ENCODE measurements at places on chromosomes 1 and 21.

DNA sequence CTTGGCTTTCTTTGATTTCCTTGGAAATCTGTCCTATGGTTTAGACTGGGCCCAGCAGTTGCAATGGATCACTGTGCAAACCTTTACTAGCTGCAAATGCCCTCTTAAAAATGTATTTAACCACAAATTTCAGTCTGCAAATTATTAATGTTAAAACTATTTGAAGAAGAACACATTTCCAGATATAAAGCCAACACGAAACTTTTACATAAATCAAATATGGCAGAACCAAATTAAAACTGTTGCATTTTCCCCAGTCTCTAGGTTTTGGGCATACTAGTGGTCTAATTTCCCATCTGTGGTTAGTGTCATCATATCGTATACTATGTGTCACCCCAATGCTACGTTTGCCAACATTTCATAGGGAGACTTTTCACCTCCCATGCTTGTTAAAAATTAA is 52.3 kb downstream of the HMCN1 start:
- DNase-seq, result peak; percentile 21

DNA sequence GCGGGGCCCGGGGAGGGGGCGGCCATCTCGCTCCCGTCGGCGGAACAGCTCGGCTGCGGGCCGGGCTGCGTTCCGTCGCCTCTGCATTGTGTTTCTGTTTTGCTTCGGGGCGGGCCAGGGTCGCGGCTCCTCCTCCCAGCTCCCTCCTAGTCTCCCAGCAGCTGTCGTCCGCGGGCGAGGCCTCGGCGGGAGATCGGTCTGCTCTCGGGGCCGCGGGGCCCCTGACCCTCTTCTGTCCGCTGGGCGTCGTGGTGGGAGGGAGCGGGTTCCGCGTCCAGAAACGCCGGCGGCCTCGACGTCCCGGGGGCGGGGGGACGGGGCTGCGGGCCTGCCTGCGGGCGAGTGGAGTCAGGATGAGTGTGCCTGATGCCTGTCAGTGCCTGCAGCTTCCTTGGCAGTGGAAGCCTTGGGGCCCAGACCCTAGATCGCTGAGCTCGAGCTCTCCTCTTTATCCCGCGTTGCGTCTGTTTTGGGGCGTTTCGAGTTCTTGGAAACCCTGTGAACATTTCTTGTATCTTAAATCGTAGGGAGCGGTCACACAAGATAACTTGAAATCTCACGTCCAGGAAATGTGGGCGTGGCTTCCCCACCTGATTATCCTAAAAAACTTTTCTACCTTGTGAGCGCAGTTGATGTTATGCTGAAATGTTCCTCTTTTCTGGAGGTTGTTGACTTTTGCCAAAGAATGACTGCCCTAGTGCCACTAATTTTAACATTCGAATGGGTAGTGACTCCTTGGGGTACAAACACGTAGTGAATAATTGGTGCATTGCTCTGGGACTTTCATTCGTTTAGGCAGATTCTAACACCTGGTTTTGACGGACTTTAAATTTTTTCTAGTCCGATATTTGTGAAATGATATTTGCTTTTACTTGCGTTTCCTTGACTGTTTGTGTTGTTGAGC is 676 bp downstream of the MORC3 start:
- DNase-seq, result peak; percentile 48

DNA sequence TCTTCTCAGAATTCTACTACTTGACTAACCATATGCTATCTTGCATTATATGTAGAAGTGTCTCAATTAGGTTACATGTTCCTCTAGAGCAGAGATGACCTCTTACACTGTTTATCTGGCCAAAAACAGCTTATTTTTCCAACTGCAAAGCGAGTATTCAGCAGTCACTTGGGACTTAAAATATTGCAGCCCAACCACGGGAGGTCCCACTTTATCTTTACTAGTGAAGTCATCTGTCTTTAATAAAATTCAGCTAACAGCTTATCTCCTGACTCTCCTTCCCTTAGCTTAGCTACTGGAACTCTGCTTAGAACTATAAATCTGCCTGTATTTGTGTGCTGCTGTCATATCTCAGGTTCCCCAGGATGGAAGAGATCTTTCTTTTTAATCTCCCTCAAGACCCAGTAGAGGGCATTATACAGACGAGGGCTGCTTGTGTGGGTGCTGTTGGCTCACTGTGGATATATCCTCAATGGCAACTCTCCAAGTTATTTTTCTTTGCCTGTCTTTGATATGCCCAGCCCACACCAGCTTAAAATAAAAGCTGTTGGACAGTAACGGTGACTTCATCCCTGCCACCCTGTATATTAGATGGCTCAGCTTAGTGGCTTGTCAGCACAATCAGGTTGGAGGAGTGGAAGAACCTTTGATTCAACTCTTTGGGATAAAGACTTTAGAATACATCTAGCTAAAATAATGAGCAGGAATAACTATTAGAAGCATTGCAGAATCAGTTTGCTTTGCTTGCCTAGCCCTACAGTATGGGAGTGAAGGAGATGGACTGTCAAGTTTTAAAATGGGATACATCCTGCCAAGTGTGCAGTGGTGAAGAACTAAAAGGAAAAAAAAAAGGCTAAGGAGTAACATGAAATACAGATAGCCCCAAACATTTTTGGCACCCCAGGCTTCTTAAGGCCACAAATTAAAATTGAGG is 9.6 kb downstream of the ENSA start:
- peak; percentile 59 for DNase-seq

DNA sequence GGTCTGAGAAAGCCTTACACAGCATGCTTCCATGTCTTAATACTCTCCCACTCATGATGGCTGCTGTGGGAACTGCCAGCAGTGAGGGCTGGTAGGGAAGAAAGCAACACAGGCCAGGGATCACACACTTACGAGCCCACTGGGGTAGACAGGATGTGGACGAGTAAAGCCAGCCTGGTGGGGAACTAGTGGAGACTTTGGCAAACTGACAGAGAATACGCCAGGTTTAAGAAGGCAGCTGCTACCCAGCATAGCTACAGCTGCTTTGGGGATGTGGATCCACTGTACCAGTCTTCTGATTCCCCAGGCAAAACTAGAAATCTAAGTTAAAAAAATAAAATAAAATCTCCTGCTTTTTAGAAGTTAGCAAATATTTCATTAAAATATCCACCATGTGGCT is 664.0 kb downstream of the SMYD3 start:
- no peak for DNase-seq

GRCh38 chr1:22388671-22389450 is 62.8 kb upstream of the ZBTB40 start:
- DNase-seq, result no peak

- no peak for DNase-seq
Observed at GRCh38 chr1:12078938-12079861, 16.1 kb downstream of the TNFRSF8 start.

GRCh38 chr21:34983680-34984086 is 65.4 kb downstream of the RUNX1 start:
- DNase-seq, result no peak

- DNase-seq, result peak; percentile 99
Observed at GRCh38 chr21:35256468-35256988, 207.4 kb upstream of the RUNX1 start.

GRCh38 chr1:231929311-231929710 is 302.7 kb downstream of the DISC1 start:
- DNase-seq, result peak; percentile 54

DNA sequence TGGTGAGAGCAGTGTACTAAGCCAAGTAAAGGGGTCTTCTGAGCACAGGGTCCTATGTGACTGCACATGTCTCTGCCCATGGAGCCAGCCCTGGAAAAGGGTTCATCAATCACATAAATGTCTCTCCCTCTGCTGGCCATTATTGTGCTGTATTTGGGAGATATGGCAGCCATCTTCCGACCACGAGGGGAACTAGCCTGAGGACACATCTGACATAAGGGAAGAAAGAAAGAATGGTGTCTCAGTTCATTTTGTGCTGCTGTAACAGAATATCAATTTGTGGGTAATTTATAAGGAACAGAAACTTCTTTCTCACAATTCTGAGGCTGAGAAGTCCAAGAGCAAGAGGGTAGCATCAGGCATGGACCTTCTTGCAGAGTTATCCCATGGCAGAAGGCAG is 55.1 kb upstream of the GJA5 start:
- no peak for DNase-seq

DNA sequence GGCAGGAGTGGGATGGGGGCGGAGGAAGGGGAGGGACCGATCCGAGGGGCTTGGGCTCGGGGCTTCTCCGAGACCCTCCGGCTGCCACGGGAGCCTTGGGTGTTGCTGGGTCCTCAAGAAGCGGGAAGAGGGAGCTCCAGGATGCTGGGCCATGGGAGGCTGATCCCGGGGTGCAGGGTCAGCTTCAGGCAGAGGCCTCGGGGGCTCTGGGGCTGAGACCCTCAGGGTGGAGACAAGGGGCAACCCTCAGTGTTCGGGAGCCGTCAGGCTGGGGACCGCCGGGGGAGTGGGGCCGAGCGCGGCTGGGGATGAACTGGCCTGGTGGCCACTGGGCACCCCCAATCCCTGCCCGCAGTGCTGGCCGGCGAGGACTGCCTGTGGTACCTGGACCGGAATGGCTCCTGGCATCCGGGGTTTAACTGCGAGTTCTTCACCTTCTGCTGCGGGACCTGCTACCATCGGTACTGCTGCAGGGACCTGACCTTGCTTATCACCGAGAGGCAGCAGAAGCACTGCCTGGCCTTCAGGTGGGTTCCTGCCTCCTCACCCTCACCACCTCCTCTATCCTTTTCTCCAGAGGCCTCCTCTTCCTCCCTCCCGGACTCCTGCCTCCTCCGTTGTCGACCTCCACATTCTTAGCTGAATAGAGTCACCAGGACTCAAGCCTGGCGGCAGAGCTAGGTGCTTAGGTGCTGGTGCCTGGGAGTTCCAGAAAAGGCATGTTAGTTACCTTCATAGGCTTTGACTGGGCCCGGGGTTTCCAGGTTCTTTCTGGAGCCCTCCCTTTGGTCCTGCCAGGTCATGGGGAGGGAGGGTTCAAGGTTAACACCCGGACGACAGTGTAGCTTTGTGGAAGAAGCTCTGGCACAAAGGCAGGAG is 631 bp downstream of the SHISA4 start:
- DNase-seq, result no peak

- no peak for DNase-seq
Observed at GRCh38 chr1:62962014-62962812, 178.3 kb downstream of the ATG4C start.

GRCh38 chr1:112937495-112937894 is 18.5 kb downstream of the SLC16A1 start:
- DNase-seq, result no peak

DNA sequence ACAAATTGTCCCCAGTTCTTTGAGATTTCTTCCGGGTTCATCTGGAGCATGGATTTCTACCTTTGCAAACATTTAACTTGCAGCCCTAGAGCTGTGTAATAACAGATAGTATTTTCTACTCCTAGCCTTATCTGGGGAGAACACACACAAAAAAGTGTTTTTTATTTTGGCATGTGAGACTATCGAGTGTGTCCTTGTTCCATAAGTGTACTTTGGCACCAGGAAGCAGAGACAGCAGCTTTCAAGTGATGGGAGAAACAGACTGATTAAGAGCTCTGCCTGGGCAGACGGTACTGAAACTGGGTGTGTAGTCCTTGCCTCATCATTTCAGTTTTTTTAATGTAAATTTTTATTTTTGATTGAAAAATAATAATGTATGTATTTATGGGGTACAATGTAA is 297.4 kb downstream of the ST6GALNAC3 start:
- DNase-seq, result no peak

DNA sequence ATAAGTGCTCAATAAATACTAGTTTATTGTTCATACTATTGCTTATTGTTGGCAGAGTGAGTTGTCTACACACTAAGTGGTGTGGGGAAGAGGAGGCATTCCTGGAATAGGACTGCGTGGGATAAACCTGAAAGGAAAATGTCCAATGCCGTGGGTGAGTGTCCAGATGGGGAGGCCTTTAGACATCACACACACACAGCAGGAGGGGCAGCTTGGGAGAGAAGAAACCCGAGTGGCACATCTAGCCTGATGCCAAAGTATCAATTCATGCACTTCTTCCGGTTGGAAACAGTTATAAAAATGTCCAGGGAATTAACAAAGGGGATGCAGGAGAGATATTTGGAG is 27.3 kb downstream of the CCN1 start:
- no peak for DNase-seq

- DNase-seq, result peak; percentile 54
Observed at GRCh38 chr1:55474168-55474786, 259.1 kb upstream of the USP24 start.

DNA sequence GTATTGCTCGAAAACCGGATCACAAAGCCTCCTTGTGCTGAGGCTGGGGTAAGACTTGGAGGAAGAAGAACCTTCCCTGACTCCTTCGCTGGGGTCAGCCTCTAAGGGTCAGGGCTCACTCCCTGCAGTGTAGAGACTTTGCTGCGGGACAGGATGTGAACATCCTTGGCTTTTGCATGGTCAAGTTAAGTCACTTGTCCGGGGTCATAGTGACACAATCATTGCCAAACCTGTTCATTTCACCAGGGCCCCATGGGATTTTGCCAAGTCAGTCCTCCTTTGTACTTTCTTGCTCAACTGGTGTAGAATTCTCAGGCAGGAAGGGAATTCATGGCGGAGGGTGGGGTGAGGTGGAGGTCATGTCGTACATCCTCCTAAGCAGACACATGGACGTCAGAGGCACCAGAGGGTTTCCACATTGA is 24.7 kb upstream of the IL10 start:
- no peak for DNase-seq

DNA sequence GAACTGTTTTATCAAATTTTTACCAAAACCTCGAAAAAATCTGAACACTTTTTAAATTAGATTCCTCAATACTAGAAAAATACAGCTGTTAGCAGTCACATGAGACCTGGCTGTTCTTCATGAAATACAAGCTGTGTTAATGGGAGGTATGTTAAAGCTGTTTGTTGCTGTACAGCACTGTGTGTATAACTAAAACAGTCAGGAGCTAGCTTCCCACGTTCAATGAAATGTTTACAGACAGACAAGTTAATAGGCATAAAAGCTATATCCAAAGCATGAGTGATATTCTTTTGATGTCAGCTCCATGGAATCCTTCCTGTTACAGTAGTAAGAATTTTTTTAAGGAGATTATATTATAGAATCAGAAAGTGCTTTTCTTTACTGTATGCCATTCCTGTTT is 223.2 kb upstream of the FOXD3 start:
- no peak for DNase-seq

DNA sequence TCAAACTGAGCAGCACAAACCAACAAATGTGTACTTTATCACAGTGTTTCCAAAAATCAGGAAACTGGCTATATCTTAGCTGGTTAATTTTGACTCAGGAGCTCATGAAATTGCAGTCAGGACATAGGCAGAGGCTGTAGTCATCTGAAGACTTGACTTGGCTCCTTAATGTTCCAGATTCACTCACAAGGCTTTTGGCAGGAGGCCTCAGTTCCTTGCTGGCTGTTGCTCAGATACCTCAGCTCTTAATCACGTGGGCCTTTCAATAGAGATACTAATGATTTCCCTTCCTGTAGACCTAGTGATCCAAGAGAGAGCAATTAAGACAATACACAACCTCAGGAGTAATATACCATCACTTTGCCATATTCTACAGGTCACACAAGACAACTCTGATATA is 537.7 kb downstream of the BRINP3 start:
- DNase-seq, result peak; percentile 41

GRCh38 chr1:226403201-226404034 is 4.5 kb downstream of the PARP1 start:
- no peak for DNase-seq

Measured in skeletal muscle cell (primary cell).